ENCODE measurements at places on chromosomes 11 and 22.

- DNase-seq: no peak
Measured at GRCh38 chr11:78691215-78691614, 116.6 kb upstream of the NARS2 start.

DNA sequence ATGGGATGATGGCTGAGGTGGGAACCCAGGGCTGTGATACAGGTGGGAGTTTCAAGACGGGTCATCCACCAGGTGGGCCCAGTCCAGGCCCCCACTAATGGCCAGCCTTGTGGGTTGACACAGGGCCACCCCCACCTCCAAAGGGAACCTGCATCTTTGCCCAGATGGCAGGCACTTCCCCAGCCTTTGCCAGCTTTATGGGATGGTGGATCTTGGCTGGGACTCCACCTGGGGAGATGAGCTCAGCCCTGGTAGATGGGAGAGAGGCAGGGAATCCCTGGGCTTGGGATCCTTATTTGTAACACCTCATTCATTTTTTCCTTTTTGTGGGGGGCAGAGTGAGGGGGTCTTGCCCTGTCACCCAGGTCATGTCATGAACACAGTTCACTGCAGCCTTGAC is 33.4 kb downstream of the CD82 start:
- no peak for DNase-seq

- peak; percentile 42 for DNase-seq
Measured at GRCh38 chr22:35894937-35895708, 133.5 kb downstream of the RBFOX2 start.

- DNase-seq: peak; percentile 29
Measured at GRCh38 chr11:112016088-112016764, 9.0 kb upstream of the DLAT start.

DNA sequence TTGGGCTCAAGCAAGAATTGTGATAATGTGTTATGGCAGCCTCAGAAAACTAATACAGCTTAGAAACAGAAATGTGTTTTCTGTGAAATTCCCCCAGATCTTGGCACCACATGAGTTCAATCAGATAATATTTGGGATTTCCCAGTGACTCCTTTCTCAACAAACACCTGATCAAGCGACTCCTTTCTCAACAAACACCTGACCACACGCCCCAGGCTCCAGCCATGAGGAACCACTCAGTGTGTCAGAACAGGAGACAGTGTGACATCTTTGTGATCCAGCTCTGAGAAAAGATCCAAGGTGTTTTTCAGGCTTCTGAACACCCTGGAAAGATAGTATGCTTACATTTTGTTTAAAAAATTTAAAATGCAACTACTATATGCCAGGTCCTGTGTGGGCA is 1.9 kb upstream of the UVRAG start:
- DNase-seq: no peak

- DNase-seq: peak; percentile 9
Measured at GRCh38 chr11:98568013-98568412, 452.7 kb upstream of the CNTN5 start.

DNA sequence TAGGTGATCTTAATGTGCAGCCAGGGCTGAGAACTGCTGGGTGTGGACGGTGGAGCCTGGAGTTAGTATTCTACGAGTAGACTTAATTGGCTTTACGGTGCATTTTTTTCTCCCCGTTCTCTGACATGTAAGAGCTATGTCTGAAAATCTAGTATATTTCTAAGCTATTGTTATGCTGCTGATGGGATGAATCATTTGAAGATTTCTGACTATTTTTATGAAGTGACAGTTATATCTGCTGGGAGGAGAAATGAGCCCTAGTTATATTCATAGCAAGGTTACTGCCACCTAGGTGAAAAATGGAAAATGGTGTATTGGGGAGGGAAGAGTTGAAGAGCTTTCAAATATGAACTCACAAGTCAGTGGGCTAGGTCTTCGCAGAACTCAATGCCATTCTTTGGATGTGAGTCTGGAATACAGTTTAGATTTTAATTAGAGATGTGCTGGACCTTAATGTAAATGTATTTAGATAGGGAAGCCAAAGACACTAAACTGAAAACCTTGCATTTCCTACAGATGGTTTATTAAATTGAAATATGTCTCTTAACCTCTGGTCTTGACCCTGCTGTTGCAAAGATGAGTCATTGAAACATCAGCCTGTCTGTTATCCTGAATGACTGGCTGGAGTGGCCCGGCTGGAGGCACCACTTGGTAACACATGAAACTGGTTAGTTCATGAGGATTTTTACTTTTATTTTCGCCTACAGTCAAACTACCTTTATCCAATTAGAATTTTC is 293.7 kb downstream of the DDX10 start:
- peak; percentile 78 for DNase-seq

DNA sequence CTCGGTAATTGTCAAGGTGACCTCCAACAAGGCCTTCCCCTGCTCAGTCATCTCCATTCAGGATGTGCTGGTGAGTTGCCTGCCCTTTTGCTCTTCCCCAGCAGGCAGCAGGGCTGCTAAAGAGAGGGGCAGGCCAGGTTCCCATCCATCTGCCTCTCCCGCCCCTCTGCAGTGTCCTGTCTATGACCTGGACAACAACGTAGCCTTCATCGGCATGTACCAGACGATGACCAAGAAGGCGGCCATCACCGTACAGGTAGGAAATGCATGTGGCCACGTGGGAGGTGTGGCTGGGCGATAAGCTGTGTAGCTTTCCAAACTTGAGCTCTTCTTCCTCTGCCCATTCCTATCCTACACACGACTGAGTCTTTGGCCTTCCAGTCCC is 4.0 kb downstream of the SIDT2 start:
- DNase-seq: no peak

DNA sequence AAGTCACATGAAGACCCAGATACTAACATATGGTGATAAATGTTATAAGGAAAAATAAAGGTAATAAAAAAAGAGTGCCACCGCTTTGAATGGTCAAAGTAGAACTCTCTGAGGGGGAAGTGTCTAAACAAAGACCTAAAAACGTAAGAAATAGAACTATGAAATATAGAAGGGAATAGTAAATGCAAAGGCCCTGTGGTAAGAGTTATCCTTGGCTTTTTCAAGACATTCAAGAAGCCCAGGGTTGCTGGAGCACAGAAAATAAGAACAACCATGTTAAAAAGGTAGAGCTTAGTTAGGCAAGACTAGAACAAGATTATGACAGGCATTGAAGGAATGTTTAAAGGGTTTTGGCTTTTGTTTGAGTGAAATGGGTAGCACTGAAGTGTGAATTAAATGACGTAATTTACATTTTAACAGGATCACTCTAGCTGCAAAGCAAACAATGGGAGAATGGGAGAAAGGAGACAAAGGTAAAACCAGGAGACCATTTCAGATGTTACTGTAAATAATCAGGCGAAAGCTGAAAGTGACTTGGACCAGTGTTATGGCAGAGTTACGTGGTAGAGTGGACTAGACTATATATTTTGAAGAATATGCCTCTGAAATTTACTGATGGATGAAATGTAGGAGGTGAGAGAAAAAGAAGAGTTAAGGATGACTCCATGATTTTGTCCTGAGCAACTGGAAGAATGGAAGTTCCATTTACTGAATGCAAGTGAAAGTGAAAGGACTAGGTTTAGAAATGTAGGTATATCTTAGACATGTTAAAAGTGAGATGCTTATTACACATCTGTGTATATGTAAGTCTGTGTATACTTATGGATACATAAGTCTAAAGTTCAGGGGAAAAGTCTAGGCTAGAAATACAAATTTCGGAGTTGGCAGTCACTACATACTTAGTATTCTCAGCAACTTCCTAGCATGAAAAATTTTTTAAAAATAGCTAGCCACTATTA is 28.5 kb downstream of the BTBD10 start:
- DNase-seq: no peak

GRCh38 chr11:132712466-132712865 is 819.8 kb downstream of the OPCML start:
- no peak for DNase-seq

DNA sequence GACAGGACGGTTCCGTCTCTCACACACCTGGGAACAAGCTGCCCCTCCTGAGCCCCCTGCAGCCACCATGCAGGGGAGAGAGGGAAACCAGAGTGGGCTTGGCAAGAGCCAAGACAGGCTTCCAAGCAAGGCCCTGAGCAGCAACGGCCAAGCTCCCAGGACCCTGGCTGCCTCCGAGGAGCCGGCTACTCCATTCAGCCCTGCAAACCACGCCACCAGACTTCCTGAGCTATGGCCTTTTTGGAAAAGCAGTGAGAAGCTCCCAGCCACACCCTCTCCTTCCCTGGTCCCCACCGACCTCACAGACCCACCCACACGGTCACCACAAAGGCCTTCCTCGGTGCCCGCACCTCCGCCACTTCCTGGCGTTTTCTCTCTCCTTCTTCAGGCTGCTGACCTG is 479.0 kb downstream of the BRD1 start:
- DNase-seq: no peak

DNA sequence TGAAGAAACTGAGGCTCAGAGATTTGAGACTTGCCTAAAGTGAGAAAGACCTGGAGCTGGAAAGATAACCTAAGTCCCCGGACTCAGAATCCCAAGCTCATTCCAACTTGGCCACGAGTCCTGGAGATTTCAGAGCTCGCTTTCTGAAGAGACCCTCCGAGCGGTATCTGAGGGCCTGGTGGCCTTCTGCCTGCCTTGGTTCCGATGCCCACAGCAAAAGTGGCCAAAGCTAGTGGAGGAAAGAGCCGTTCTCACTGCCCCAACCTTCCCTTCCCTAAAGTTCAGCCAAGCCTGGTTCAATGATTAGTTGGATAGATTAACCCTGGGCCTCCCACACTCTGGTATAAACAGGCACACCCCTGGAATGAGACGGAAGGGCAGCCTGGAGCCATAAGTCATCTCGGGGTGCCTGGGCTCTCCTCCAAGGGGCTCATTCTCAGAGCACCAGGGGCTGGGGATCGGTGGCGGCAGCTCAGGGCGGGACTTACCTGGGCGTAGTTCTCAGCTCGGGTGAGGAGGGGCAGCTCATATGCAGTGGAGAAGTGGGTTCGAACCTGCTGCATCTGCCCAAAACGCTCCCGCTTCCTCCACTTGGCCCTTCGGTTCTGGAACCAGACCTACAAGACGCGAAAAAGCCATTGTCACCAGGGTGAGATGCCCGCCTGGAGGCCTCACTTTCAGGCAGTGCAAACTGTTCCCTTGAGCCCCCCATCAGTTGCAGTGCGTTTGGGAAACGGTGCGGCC is 42.8 kb downstream of the ALX4 start:
- DNase-seq: no peak

- DNase-seq: no peak
Measured at GRCh38 chr11:63761931-63762653, 6.5 kb downstream of the ZFTA start.

- no peak for DNase-seq
Measured at GRCh38 chr11:109735128-109735527, 313.1 kb downstream of the C11orf87 start.

- DNase-seq: no peak
Measured at GRCh38 chr22:17994424-17995108, 29.8 kb downstream of the MICAL3 start.

- DNase-seq: no peak
Measured at GRCh38 chr11:126537492-126537891, 182.0 kb downstream of the ST3GAL4 start.

- DNase-seq: peak; percentile 23
Measured at GRCh38 chr11:128859563-128860441, 7.3 kb downstream of the KCNJ1 start.

DNA sequence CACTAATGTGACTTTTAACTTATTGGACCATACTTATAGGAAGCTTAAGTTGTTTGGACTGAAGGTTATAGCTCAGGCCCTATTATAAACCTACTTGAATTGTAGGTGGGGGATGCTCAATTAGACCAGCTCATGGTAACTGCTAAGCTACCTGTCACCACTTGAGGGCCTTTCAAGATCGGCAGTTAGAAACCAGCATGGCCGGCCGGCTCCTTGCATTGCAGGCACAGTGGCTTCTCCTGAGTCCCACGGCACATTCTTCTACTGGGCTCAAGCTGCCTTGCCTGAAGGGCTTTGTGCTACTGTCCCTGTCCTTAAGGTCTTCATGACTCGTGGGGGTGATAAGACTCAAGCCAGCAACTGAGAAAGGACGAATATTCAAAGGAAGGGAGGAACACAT is 70.8 kb downstream of the TBC1D22A start:
- DNase-seq: peak; percentile 23

DNA sequence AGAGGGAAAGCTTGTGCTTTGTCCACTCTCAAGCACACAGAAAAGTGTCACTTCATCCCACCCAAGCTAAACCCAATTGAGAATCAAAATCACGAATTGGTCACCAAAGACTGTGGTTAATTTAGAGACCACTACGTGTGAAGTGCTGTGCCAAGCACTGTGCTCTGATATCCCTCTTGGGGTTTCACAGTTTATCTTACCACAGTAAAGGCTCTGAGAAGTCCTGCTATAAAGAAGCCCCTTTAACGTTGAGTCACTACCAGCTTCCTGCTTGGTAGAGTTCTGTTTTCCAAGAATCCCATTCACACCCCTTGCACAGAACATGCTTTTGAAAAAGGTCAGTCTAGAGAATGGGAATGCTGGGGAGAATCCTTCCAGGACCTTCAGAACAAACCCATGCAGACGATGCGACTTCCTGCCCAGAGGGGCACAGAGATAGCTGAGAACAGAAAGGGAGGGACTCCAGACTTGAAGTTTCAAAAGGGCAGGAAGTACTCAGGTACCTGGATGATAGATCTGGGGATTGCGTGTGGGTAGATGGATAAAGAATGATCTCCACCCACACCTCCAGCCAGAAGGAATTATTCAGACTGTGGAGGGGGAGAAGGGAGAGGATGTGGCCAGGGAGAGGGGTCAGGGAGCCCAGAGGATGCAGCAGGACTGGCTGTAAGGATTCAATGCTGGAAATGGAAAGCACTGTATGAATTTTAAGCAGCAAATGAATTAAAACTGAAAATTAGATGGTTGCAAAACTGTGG is 18.1 kb upstream of the TSPAN18 start:
- no peak for DNase-seq

DNA sequence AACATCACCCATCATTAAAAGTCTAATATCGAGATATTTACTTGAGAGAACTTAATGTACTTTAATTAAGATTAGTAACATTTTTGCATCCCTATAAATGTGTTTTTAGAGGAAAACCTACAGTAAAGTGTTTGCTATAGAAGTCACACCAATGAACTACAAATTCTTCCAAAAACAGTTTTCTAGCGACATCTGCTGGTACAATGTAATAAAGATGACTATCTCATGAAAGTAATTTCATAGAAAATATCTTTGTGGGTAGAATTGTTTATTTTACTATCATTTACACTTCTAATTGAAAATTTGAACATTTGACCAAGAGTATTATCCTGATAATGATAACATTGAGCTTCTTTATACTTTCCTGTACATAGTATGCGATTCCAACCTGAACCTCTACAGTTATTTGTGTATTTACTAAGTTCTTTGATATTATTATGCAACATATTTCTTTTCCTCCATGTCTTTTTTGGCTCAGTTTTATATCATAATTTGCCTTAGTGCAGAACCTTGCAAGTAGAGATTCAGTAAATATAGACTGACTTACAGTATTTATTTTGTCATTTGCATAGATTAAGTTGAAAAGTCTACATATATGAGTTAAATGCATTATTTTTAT is 252.7 kb downstream of the TMEM135 start:
- DNase-seq: peak; percentile 9

DNA sequence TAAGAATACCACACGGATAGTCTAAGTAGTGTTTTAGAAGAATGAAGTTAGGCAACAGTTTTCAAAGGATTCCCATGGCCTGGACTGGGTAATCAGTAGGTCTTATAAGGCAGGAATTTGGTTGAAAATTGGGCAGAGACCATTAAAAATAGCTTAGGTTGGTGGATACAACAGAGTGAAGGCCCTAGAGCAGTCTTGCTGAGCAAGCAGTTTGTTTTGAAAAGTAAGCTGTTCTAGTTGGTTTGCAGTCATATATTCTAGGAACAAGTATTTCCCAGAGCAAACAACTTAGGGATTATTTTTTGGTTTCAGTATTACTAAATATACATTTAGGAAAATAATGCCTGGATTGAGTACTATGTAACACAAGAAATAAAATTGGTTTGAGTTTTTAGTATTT is 64.8 kb downstream of the MUC15 start:
- no peak for DNase-seq
